ENCODE measurements at places on chromosomes 2 and 18.

DNA sequence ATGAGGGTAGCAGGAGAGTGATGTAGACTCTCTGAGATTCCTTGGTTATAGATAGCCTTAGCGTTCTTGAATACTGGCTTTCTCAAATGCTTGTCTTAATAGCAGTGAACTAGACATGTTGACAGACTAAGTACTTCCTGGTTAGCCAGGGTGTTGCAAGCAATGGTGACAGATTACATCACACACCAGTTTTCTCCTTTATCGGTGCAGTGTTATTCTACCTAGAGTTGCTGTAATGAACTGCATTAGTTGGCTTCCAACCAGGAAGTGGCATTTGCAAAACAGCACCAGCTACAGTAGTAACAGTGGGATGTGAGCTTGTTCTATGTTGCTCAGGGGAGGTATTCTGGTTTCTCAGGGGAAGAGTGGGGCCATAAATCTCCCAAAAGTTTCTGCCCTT is 582.2 kb upstream of the DDX18 start:
- DNase-seq: no peak

DNA sequence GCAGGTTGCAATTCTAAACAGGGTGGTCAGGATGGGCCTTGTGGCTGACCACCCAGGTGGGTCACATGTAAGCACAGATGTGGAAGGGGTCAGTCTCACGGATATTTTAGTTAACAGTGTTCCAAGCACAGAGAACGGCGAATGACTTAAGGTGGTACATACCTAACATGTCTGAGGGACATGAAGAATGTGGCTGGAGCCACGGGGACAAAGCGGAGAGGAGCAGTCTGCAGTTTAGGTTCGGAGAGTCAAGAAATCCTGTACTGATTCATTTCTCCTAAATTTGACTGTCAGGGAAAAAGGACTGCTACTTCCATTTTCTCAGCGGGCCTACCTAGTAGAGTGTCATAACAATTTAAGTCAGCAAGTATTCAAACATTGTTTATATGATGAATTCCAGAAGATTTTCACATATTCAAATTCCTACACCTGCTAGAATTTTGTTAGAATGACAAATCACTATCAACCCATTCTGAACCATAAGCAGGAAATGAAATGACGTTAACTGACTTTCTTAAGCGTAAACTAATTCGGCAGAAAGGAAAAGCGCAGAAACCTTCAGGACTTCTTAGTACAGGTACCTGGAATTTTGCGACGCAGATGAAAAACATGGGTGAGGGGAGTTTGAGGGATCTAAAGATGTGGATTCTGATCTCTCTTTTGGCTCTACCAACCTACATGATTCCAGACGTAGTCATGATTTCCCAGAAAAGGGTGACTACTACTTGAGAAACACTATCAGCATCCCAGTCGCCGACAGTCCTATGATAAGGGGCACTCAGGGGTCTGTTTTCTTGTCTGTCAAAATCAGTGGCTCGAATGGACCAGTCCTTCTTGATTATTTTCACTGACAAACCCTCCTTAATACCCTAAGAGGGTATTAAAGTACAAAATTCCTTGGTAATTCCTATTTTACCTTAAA is 41.3 kb downstream of the PTPN2 start:
- no peak for DNase-seq

GRCh38 chr2:69221960-69222751 is 164.9 kb downstream of the GFPT1 start:
- peak; percentile 84 for DNase-seq

DNA sequence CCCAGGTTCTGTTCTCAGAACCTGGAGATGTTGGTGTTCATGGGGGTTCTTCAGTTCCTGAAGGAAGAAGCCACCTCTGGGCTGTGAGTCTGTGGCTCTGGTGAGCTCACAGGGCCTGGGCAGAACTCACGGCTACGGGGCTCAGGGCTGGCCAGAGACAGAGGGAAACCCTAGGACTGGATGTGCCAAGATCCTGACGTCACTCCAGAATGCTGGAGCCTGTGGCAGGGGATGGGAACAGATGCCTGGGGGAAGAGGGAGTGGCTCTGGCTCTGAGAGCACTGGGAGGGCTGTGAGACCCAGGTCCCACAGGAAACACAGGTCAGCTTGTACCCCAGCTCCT is at the start of gene OTOF:
Gene OTOF, minus strand, starts transcription at position 214 of the 343 bp plus-strand sequence.
- peak; percentile 45 for DNase-seq

GRCh38 chr2:62114564-62114963 is 81.4 kb upstream of the B3GNT2 start:
- DNase-seq: no peak

- peak; percentile 54 for DNase-seq
Measured at GRCh38 chr18:62982600-62983251, 267.4 kb downstream of the PHLPP1 start.

- DNase-seq: no peak
Measured at GRCh38 chr2:164151522-164151921, 415.7 kb upstream of the FIGN start.

- DNase-seq: no peak
Measured at GRCh38 chr2:81984969-81985637, 1680.6 kb upstream of the LRRTM1 start.

DNA sequence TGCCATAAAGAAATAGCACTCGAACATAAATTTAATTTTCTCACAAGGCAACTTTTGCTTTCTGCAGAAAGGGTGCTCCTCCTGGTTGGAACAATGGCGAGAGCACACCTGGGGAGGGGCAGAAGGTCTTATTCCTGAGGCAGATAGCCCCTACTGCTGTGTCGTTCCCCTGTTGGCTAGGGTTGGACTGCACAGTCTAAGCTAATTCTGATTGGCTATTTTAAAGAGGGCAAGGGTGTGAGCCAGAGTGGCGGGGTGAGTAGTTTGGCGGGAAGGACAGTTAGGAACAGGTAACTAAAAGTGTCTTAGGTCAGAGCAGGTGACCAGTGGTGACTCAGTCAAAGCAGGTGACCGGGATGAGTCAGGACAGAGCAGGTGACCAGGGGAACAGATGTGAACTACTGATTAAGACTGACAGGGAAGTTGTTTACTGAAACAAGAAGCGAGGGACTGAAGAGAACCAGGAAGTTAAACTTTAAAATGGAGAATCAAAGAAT is 49.7 kb upstream of the AGAP1 start:
- no peak for DNase-seq

- no peak for DNase-seq
Measured at GRCh38 chr18:46366201-46366600, 262.0 kb downstream of the HAUS1 start.

GRCh38 chr2:105294844-105295481 is 34.6 kb downstream of the TGFBRAP1 start:
- DNase-seq: peak; percentile 72

DNA sequence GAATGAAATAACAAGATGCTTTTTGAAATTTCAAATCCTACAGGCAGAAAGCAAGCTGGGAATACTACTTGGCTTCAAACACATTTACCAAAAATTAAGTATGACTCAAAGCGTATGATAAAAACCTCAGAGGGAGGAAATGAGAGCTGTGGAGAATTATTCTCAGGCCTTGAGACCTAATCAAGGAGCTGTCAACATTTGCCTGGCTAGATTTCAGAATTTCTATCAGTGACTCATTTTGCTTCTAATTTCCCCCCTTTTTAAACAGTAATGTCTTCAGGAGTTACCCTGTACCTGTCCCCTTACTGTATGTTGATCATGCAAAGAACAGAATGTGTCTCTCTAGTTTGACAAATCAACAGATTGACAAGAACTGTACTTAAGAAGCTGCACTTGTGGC is 1324.5 kb upstream of the DDX18 start:
- peak; percentile 44 for DNase-seq

DNA sequence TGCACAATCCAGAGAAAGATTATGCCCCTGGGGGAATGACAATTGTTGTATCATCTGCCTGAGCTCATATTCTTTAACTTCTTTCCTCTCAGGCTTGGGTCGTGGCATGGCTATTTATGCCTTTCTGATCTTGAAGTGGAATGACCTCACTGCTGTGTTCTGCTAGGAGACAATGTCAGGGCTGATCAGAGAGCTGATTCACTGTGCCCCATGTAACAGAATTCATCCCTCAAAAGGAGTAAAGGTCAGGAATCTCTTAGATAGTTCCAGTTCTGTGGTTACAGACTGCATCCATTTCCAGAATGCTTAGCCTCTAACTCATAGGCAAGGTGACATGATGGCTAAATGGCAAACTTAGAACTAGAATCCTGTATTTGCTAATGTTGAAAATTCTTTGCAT is 511.7 kb upstream of the CNTNAP5 start:
- DNase-seq: peak; percentile 53

- no peak for DNase-seq
Measured at GRCh38 chr2:229931241-229931640, 8.9 kb downstream of the FBXO36 start.

- peak; percentile 77 for DNase-seq
Measured at GRCh38 chr18:68431111-68431921, 283.6 kb downstream of the TMX3 start.

- peak; percentile 31 for DNase-seq
Measured at GRCh38 chr18:40878371-40878770, 1076.7 kb upstream of the PIK3C3 start.

GRCh38 chr2:72719416-72719815 is 106.4 kb downstream of the EXOC6B start:
- DNase-seq: peak; percentile 3

- DNase-seq: peak; percentile 68
Measured at GRCh38 chr2:219912491-219912921, 285.1 kb downstream of the SLC4A3 start.

- no peak for DNase-seq
Measured at GRCh38 chr2:239239607-239240413, 161.0 kb downstream of the HDAC4 start.

- DNase-seq: no peak
Measured at GRCh38 chr2:168255866-168256265, 8.5 kb upstream of the STK39 start.

- DNase-seq: peak; percentile 99
Measured at GRCh38 chr2:226115102-226115831, 684.4 kb downstream of the IRS1 start.

- DNase-seq: no peak
Measured at GRCh38 chr18:49001111-49001510, 50.3 kb upstream of the SMAD7 start.

GRCh38 chr18:2968606-2969005 is 44.3 kb downstream of the LPIN2 start:
- no peak for DNase-seq

- DNase-seq: no peak
Measured at GRCh38 chr2:213004197-213004821, 147.1 kb downstream of the IKZF2 start.

GRCh38 chr2:150607390-150607811 is 119.9 kb upstream of the RND3 start:
- no peak for DNase-seq

GRCh38 chr2:135875491-135876065 is 665 bp downstream of the MCM6 start:
- DNase-seq: peak; percentile 71

GRCh38 chr2:174694196-174694878 is 69.9 kb downstream of the CHRNA1 start:
- no peak for DNase-seq

- DNase-seq: no peak
Measured at GRCh38 chr2:29807082-29807481, 114.3 kb downstream of the ALK start.

DNA sequence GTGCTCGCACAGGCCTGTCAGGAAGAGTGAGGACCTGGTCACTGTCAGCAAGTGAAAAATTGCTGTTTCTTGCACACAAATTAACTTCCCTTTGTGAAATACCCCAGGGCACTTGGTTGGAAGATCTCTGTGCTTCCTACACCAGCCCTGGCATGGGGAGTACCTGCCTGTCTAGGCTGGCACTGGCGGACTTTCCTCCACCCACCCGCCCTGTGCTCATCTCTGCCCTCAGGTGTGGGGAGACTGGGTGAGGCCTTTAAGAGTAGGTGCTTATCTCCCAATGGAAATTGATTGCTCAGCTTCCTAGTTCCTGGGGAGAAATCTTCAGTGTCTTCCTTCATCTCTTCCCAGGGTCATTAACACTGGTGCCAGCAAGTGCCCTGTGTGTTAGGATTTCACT is 42.1 kb downstream of the IMPA2 start:
- DNase-seq: no peak

- DNase-seq: no peak
Measured at GRCh38 chr2:144389151-144389929, 130.6 kb downstream of the ZEB2 start.

GRCh38 chr18:38305961-38306360 is 740.4 kb upstream of the CELF4 start:
- DNase-seq: no peak

DNA sequence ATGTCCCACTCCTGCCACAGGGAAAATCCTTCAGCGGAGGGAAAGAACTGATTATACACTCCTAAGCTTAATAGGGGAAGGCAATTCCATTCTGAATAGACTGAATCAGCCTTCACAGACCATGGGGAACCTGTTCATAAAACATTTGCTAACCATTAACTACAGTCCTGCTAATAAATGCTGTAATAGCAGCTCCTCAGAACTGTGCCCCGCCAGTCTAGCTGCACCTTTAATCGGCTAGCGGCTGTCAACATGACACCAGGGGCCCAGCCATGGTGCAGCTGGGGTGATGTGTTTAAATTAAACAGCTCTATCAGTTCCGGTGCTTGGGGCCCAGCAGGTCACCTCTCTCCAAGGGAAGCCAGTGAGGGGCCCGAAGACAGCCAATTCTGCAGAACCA is 77.8 kb downstream of the GALNT14 start:
- DNase-seq: no peak

DNA sequence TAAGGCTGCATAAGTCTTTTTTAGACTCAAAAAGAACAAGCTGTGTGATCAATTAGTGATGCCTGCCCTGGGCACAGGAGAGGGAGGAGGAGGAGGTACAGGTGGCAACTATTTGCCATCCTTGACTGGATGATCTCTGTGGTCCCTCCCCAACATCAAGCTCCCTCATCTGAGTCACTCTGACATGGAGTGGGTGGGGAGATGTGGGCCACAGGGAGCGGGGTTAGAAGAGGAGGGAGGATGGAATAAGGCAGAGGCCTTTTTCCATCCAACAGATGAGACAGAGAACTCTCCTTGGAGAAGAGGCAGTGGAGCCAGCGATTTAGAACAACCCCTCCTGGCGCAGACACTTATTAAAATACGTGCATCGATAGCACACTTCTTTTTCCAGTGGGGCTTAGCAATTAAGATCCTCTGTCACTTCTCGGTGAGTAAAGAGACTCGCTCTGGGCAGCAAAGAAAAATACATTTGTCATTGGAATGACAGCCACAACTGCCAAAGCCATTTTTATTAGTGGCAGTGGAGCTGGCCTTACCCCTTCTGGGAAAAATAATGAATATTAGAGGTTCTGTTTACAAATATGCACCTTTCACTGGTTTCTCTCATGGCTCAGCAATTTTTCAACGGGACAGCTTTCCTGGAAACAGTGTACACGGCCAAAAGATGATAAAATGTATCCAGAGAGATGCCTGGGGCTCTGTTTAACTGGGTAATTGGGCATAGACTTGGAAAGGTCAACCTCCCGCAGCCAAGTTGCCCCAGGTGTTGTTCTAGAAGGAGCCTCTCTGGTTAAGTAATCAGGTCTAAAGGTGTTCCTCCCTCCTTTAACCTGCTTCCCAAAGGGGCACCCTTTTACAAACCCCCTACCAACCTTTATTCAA is 238.4 kb upstream of the CXCR4 start:
- no peak for DNase-seq

All from fibroblast of skin of right biceps (primary cell).